ENCODE measurements at places on chromosomes 13 and 19. TPM values are rescaled to one million over a fixed set of nuclear protein-coding genes. Genes with fewer than 3 reads are reported as not detected.

- DNase-seq = no peak
These were observed 4.2 kb downstream of the DHX34 start for GRCh38 chr19:47353307-47353712.

DNA sequence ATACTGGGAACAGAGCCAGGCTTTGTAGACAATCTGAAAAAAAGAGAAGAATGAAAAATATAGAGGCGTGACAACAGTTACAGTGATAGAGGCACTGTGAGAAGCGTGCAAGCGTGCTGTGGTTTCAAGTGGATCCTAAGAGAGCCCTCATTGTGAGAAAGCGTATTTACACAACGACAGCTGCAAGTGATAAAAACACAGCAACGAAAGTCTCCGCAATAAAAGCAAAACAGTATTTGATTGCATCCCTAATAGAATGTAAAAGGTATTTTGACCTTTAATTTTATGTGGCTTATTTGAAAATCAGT is 642.7 kb upstream of the ARGLU1 start:
- no peak for DNase-seq

- DNase-seq = no peak
These were observed 37.6 kb downstream of the SOX21 start for GRCh38 chr13:94674609-94675348.

DNA sequence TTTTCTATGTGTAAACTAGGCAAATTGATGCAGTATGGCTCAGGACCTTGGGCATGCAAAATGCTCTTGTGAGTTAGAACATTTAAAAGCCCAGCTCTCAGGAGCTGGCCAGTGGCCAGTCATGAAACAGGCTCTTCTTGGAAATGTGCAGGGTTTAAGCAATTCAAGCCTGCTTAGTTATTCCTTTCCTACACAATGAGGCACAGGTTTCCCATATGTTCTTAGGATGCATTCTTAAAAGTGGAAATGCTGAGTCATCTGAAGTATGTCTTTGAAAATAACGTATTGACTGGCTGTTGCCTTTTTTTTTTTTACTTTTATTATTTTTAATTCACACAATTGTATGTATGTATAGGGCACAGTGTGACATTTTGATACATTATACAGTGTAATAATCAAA is 300.7 kb downstream of the SLC7A1 start:
- no peak for DNase-seq

DNA sequence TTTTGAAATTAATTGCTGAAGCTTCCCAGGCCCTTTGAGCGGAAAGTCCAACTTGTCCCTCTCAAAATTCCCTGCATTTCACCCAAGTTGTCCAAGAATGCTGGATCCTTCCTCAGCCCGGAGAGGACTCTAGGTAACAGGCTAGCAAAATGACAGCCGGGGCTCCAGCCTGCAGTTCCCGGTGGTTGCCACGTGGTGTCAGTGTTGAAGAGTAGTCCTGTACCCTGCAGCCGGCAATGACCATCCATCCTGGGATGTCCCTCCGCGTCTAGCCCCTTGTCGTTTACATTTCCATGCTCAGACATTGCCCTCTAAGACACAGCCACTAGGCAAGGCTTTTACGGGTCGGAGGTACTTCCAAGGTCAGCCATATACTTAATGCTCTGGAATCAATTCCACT is 31.4 kb upstream of the MTIF3 start:
- DNase-seq = no peak

CASP14 gene
- total RNA-seq = not detected
